H1 (cell line): ENCODE measurements at places on chromosomes 3 and 15. TPM values are rescaled to one million over a fixed set of nuclear protein-coding genes. Genes with fewer than 3 reads are reported as not detected.

DNA sequence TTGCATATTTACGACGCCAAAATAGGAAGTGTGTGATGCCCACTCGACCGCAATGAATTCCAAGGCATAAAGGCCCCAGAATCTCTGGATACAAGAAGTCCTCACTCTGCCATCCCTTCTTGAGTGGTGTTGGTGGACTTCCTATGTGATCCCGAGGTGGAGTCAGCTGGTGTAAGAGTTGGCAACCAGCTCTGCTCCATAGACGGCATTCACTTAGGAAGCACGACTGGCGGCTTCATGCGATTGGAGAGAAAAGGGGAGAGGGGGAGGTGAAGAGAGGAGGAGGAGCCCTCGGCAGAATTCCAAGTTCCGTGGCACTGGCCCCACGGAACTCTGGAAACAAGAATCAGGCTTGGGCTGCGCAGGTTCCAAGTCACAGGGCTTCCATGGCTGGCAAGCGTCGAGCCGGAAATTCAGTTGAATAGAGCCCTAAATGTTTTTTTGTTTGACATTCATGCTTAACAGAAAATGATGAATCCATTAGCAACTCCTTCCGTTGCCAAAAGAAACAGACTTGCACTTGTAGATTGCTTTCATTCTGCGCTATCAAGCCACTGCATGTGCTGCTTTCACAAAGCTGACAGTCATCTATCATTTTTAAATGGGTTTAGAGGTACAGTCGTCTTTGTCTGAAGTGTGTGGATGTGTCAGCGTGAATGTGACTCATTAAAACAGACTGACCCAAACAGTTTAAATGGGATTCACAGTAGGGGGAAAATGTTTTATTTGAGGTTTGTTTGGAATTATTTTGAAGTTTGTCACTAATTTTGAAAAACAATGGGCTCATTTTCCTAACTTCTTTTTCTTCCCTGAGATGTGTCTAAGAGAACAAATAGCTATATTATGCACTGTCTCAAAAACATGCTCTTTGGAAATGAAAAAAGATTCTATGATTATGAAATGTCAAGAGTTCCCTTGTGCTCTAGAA, 428.3 kb upstream of the ATP11B start:
- DNase-seq = no peak

- DNase-seq = no peak
Observed at GRCh38 chr15:71566226-71566625, 244.1 kb upstream of the NR2E3 start.

- DNase-seq = no peak
Observed at GRCh38 chr15:70504299-70504951, 258.9 kb downstream of the UACA start.

GRCh38 chr3:44885618-44886017, 11.2 kb downstream of the TGM4 start:
- DNase-seq = no peak

- no peak for DNase-seq
Observed at GRCh38 chr15:52351206-52351908, 55.8 kb upstream of the MYO5C start.

DNA sequence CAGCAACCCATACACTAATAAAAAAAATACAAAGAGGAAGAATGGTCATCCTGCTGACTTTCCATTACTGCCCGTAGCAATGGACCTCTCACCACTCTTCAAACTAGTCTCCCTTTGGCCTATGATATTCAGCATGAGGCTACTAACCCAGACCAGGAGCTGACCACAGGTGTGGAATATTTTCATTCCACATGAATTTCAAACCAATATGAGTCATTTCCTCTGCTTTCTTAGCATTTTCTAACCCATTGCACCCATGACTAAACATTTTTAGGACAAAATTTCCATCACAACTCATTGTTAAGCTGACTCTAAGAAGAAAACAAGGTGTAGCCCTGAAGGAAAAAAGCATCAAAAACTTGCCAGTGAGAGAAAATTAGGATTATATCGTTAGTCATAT, 34.0 kb upstream of the ZPLD1 start:
- no peak for DNase-seq

- no peak for DNase-seq
Observed at GRCh38 chr3:170811515-170811914, 58.5 kb downstream of the RPL22L1 start.

DNA sequence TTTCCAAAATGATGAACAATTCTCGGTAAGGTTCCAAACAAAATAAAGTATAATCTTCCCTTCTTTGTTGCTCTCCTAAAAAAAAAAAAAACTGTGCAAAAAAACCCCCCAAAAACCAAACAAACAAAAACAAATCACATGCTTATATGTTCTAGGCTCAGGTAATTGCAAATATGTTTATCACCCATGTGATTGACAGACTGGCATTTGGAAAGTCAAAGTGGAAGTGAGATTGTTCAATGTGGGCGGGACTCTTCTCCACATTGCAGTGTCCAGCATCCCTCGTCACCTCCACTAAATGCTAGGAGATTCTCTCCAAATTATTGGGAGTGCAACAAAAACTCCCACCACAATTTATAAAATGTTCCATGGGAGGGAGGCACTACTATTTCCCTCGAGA, 57.6 kb upstream of the CACNA1D start:
- no peak for DNase-seq

DNA sequence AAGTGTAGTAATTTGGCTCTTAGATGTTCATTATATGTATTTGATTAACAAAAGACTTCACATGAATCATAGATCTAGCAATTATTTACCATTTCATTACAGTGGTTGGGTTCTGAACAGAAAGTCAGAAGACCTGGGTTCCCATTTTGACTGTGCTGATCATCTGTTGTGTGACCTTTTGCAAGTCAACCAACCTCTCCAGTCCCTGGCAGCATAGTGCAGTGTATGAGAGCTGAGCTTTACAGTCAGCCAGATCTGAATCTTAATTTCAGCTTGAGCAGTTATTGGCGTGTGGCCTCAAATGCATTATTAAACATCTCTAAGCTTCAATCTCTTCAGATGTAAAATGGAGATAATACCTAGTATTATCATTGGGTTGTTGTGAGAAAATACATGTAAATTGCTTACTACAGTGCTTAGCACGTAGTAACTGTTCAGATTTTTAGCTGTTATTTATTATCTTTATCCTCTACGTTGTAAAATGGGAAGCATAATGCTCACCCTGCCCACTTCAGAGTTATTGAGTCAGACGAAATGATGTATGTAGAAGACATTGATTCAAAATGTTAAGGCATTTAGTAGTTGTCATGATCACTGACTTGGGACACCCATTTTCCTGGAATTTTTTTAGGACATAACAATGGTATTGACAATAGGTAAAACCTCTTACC, 104.0 kb downstream of the KLHL25 start:
- DNase-seq = no peak

GRCh38 chr15:95087253-95087609, 855.9 kb downstream of the MCTP2 start:
- DNase-seq = no peak

GRCh38 chr15:69018951-69019350, 4.5 kb downstream of the NOX5 start:
- DNase-seq = no peak

DNA sequence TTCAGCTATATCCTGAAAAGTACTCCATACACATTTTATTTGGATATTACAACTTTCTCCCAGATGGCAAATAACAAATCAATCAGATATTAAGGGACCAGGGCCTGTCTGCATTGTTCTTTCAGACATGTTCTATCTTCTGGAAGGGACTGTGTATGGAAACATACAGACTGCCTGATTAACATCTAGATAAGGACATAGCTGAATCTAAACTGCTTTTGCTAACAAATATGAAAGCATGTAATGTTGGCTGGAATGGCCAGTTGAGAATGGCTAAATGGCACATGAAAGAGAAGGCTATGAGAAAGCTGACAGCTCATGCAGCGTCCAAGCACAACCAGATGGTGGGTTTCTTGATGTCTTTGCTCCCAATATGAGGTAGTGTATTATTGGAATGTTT, 149.4 kb downstream of the CFAP20DC start:
- no peak for DNase-seq

GRCh38 chr15:67085818-67086636, 20.6 kb downstream of the SMAD3 start:
- DNase-seq = no peak

DNA sequence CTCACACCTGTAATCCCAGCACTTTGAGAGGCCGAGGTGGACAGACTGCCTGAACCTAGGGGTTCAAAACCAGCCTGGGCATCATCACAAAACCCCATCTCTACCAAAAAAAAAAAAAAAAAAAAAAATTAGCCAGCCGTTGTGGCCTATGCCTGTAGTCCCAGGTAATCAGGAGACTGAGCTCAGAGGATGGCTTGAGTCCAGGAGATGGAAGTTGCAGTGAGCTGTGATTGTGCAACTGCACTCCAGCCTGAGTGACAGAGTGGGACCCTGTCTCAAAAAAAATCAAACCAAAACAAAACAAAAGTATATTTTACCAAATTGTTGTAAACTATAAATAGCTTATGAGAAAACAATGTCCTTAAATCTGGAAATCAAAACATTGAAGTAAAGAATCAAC, 34.7 kb upstream of the UBP1 start:
- DNase-seq = no peak

GRCh38 chr3:52047295-52047960, 8.9 kb downstream of the DUSP7 start:
- DNase-seq = no peak

DNA sequence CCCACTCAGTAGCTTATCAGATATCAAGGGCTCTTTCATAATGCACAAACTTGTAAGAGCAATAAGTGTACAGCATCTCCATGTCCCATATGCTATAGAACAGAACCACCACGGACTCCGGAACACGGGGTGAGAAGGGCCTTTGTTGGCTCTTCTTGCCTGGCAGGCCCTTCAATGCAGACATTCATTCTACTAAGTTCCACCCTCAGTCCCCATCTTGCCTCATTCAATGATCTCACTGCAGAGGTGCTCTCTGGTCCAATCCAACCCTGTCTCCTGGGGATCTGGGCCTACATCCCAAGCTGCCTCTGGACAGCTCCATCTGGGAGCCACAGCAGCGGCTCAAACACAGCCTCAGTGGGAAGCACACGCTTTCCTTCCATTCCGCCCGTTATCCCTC, 16.8 kb downstream of the HACD2 start:
- no peak for DNase-seq

GRCh38 chr15:80992006-80992405, 2.4 kb upstream of the MESD start:
- DNase-seq = no peak

DNA sequence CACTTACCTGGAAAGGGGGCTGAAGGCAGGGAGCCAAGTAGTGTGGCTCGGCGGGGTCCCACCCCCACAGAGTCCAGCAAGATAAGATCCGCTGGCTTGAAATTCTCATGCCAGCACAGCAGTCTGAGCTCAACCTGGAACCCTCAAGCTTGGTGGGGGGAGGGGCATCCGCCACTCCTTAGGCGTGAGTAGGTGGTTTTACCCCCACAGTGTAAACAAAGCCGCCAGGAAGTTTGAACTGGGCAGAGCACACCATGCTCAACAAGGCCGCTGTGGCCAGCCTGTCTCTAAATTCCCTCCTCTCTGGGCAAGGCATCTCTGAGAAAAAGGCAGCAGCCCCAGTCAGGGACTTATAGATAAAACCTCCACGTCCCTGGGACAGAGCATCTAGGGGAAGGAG, 156.3 kb downstream of the KBTBD8 start:
- peak; percentile 9 for DNase-seq

GRCh38 chr15:76730262-76730661, 174.9 kb downstream of the SCAPER start:
- DNase-seq = no peak

- DNase-seq = no peak
Observed at GRCh38 chr3:176375519-176375918, 821.8 kb downstream of the TBL1XR1 start.

DNA sequence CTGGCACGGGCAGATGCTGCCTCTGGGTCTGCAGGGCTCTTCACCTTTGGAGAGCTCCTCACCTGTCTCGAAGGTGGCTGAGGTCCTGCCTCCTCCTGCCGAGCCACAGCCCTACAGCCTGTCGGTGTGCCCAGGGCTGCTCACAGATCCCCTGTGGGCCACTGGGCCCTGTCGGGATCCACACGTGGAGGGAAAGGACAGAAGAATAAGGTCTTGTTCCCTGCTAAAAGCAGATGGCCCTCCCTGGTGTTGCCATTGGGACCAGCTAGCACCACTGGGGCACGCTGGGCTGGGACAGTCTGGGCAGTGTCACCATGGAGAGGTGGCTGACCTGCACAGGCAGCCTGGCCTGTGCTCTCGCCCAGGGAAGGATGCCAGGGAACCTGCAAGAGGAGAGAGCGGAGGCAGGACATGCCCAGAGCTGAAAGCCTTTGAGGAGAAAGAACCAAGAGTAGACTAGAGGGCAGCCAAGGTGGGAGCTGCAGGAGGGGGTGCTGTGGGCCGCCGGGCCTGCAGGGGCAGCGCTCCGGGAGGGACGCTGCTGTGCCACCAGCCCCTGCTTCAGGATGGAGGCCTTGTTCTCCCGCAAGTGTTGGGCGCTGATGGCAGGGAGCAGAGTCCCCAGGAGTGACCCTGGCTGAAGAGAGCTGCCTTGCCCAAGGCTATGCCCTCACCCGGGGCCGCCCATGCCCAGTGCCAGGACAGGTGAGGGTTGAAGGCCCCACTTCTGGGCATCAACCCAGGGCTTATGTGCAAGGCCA, 210.2 kb downstream of the XXYLT1 start:
- DNase-seq = no peak

DNA sequence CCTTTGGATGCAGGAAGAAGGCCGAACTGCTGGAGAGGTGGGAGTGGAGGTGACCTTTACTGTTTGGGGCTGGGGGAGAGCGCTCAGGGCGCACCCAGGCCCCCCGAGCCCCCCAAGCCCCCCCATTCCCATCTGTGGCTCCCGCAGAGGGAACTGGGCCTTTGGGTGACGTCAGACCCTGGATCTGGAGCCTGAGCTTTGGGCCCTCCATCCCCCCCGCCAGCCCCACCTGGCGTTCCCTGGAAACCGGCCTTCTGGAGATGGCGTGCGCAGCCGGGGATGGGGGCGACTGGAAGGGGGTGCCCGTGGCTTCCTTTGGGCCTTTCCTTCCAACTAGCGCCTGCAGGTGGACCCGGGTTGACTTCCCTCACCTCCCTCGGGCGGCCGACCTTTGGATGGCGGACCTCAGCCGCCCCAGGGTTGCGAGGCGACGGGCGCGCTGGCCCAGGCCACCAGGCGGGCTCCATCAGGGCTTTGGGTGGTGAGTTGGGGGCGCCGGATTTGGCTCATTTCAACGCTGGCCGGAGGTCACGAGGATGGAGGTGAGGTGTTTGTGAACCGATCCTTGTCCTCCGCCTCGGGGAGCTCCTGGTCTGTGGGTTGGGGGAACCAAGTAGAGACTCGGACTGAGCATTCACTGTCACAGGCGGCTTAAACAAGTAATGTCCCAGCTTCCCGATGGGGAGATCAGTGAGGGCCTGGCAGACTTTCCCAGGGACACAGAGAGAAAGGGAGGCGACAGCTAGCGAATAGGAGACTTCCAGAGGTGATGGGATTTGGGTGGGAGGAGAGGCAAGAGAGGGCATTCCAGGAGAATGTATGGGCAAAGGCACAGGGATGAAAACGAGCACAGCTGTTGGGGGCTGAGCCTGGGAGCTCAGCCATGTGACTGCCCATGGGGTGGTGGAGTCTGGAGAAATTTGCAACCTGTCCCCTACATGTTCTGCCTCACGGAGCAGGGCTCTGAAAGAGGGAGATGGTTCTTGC, 709 bp downstream of the SCAMP5 start:
- DNase-seq = peak; percentile 71

Gene AHSG
- total RNA-seq = 0.78 and 1.1 TPM in 2 replicates

Gene PLCL2
- 6.8 and 7.3 TPM in 2 replicates for total RNA-seq

Gene SYNPR
- 0.54 and 0.99 TPM in 2 replicates for total RNA-seq

Gene CATSPER2
- total RNA-seq = 1.2 TPM in 2 replicates

Gene TMCC1
- 21.6 and 27.1 TPM in 2 replicates for total RNA-seq

Gene C3orf22
- total RNA-seq = not detected in 2 replicates

Gene ITIH1
- total RNA-seq = not detected in 2 replicates

Gene HRH1
- not detected in 2 replicates for total RNA-seq

Gene RHOV
- 2.4 and 2.7 TPM in 2 replicates for total RNA-seq
